ENCODE measurements at places on chromosomes 7 and 10. TPM values are rescaled to one million over a fixed set of nuclear protein-coding genes. Genes with fewer than 3 reads are reported as not detected.

Gene SEMA3A
- total RNA-seq, result 0.50 TPM

Gene MSS51
- total RNA-seq, result 1.1 TPM

Gene AQP1
- 0.22 TPM for total RNA-seq

Gene BCCIP
- 31.2 TPM for total RNA-seq

Gene LIPM
- not detected for total RNA-seq

Gene ZMIZ1
- 14.6 TPM for total RNA-seq

Gene DRGX
- not detected for total RNA-seq

Gene SH2D4B
- total RNA-seq, result 0.16 TPM

Gene PTPRE
- 55.1 TPM for total RNA-seq

Gene CPXM2
- total RNA-seq, result not detected

Gene IGFBP3
- 10.0 TPM for total RNA-seq

Gene SPDYE9
- total RNA-seq, result not detected

Gene OR6B1
- total RNA-seq, result not detected

Gene GTPBP10
- 11.8 TPM for total RNA-seq

Gene CALHM1
- not detected for total RNA-seq

Gene RBM20
- 1.1 TPM for total RNA-seq

Gene HOXA9
- total RNA-seq, result not detected

Gene H2AZ2
- 156 TPM for total RNA-seq

Gene TEX36
- not detected for total RNA-seq

Gene ASB15
- not detected for total RNA-seq

DNA sequence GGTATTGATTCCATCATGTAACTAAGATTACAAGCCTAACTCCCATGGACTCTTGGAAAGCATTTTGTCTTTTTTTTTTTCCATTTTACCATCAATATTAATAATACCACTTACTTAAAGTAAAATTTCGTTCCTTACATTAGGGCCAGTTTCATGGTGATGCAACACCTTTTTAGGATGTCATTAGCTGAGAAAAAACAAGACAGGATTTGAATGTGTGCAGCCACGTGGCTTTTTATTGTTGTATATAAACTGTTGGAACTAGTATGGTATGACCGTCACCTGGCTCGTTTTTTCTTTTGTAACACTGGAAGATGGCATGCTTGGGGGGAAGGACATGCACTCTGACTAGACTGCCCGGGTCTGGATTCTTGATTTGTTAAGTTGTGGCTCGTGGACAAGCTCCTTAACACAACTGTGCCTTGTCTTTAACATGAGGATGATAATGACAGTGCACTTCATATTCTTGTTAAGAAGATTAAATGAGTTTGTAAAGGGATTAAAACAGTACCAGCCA lies 42.1 kb downstream of the ARHGAP21 start:
- DNase-seq, result no peak

DNA sequence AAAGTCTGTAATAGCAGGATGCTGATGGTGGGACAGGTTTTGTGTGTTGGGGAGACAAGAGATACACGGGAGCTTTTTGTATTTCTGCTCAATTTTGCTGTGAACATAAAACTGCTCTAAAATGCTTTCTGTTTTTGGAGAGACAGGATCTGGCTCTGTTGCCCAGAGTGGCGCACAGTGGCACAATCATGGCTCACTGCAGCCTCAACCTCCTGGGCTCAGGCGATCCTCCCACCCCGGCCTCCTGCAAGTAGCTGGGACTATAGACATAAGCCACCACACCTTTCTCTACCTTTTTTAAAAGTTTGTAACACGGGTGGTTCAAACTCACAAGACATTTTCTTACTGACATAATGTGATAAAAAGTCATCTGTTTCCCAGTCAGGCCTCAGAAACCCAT lies 14.3 kb downstream of the CREB3L2 start:
- DNase-seq, result no peak

- no peak for DNase-seq
Measured at GRCh38 chr10:89515031-89515841, 20.2 kb downstream of the SLC16A12 start.

DNA sequence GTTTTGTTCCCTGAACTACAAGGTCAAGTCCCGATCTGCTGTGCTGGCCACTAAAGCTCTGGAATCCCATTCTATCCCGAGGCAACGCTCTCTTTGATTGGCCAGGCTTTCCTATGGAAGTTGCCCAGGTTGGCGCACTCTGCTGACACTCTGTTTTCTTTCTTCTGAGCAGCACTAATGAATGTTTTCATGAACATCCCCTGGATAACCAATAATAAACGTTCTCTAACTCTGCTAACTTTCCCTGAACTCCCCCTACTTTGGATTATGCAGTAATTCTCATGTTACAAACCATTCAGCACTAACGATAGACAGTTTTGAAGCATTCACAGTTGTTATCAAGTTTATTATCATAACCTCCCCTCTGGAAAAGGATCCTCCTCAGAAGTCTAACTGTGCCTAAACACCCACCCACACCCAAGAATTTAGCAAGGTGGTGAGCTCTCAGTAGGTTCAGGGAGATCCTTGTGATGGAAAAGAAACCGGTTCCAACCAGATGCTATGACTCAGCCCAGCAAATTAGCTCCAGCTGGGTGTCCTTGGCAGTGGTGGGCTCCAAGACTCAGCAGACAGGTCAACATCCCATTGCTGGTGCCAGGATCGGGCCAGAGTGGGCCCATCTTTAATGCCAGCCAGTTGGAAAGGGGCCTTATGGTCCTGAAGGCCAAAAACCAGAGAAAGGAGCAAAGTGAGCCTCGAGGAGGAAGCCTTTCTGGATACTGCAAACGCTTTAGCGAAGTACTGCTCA lies 68.4 kb downstream of the CREB3L2 start:
- DNase-seq, result no peak

GRCh38 chr7:139023076-139023475 lies 12.8 kb downstream of the ZC3HAV1L start:
- no peak for DNase-seq

DNA sequence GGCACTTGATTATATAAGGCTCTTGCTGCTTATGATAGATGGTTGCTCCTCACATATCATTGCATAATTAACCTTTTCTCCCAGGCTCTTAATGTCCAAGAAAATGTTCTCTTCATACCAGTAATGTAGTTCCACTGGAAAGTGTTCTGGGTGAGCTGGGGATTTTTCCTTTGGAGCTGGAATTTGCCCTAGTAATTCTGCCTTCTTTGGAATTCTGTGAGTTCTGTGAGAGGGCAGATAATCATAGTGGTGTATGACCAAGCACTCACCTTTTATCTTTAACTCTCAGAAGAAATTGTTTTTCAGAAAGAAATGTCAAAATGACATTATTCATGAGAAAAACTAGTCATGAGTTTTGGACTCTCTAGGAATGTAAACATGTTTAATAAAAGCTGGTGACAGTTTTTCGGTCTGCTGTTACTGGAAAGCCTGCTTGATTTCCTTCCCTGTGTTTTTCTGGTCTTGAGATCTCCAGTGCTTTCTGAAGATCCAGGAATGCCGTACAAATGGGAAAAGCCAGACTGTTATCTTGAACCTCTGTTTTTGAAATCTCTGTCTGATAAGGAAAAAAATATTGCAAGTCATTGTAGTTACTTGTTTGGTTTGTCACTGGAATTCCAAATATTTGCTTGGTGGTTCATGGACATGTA lies 148.3 kb upstream of the PRPS1L1 start:
- no peak for DNase-seq

DNA sequence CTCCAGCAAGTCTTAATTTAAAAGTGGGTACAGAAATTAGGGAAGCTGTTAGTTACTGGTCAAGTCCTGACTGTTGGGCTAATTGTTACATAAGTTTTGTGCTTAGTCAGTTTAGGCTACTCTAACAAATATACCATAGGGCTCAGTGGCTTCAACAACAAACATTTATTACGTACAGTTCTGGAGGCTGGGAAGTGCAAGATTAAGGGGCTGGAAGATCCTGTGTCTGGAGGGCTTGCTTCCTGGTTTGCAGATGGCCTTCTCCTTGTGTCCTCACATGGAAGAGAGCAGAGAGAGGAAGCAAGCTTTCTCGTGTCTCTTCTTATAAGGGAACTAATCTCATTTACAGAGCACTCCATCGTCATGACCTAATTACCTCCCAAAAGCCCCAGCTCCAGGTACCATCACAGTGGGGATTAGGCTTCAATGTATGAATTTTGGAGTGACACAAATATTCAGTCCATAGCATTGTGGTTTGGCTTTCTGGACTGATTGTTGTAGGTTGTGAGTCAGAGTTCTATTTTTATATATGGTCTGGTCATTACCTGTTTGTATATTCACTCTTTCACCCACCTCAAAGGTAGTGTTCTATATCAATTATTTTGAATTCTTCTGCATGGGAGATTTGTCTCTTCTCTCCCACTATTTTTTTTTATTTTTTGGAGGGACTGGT lies 17.1 kb downstream of the ST7 start:
- no peak for DNase-seq

- no peak for DNase-seq
Measured at GRCh38 chr10:59108886-59109288, 67.6 kb upstream of the PHYHIPL start.

DNA sequence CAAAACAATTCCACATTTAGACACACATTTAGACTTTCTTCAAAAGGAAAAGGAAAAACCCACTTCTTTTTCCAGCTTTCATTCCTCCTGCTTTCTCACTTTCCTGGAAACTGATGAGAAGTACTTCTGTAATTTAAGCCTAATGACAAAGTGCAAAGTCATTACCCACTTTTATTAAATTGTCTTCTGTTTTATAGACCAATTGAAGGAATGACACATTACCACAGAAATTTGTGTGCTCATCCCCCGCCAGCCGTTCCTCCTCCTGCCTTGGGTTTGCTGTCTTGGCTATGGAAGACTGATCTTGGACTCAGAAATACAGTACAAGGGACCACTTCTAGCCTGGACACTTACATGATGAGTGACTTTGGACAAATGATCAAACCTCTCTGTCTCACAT lies 717.8 kb downstream of the SORCS3 start:
- DNase-seq, result no peak

DNA sequence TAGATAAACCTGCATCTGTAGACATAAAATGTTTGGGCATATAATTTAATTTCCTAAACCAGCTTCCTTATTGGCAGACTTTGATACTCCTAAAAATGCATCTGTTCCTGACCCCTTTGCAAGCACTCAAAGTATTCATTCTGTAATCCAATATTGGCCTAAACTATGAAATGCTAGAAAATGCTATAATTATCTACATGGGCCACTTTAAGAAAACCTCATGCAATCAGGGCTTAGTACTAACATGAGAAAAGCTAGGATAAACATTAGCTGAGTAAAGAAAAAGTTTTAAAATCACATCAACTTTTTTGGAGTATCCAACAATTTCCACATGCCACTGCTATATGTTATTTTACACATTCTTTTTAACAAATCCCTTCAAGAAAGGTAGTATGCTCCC lies 57.2 kb downstream of the PARD3 start:
- DNase-seq, result no peak

GRCh38 chr10:68154211-68154497 lies 44.9 kb downstream of the MYPN start:
- no peak for DNase-seq

DNA sequence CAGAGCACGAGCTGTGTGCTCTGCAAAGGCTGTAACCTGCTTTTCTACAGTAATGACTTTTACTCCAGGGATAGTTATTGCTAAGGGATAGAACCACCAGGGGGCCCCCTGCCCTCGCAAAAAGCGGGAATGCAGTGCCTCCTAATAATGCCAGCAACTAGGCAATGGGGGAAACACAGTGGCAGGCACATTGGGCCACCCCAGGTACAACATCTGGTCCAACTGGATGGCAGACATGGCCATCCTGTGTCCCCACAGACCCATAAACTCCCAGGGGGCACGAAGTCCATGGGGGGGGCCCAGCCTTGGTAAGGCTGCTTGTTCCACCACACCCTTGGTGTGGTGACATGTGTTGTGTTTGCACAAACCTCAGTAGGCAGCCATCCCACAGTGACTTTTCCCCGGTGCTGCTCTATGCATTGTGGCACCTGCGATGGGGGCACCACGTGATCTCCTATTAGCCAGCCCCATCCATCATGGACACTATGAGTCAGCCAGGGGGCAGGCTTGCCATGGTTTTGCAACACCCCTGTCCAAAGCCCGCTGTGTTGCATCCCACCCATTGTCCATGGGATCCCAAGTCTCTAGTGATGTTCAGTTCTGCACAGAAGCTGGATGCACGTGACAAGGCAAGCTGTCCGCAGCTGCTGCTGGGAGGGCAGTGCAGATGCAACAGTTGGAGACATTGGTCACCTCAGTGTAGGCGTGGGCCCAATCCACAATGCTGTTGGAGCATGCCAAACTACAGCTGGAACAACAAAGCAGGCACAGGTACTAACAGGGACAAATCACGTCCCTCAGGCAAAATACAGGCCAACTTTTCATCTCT lies 84.0 kb downstream of the ANLN start:
- DNase-seq, result peak; percentile 15

GRCh38 chr7:17472939-17473338 lies 174.5 kb downstream of the AHR start:
- no peak for DNase-seq

GRCh38 chr7:1042492-1042833 lies 1.9 kb upstream of the GPR146 start:
- DNase-seq, result no peak

DNA sequence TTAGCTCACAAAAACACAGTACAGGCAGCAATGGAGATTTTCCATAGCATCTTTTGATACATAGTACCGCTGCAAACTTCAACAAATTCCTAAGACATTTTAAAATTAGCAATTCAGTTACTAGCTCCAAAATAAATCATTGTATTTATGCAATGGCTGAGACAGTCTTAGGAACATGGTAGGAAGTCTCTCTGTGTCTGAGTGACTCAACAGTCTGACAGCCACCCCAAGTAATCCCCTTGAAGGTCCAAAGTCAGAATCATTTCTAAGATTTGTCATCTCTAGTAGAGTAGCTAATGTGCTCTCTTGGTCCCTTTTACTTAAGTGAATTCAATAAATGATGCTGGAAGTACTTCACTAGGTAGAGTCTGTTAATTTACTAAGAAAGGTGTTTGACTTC lies 93.8 kb upstream of the NOBOX start:
- DNase-seq, result no peak

- DNase-seq, result peak; percentile 53
Measured at GRCh38 chr10:4656576-4657194, 169.3 kb upstream of the AKR1E2 start.

DNA sequence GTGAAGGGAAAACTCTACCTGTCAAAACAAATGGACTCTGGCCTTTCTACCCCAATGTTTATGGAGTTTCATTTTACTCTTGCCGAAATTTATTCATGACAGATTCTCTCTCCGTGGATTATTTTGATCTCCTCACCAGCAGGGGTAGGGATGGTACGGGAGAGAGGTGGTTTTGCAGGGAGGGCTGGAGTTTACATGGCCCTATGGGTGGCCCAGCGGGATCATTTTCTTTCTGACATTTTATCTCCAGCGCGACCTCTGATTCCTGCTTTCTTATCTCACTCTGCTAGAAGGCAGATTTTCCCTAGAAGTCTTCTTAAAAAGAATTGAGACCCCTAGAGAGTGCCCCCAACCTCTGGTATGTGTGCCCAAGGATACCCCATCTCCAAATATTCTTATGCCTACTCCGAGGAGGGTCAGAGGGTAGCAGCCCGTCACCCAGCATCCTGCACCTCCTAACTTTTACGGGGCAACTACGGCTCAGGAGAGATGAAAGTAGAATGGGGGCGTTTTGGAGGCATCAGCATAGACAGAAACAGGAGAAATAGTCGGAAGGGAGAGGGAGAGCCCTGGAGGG lies 10.1 kb upstream of the GATA3 start:
- no peak for DNase-seq

- DNase-seq, result no peak
Measured at GRCh38 chr10:34507217-34507616, 307.9 kb downstream of the PARD3 start.

GRCh38 chr7:66529883-66530610 lies 98.6 kb upstream of the KCTD7 start:
- no peak for DNase-seq

GRCh38 chr10:71812016-71812912 lies 38.8 kb downstream of the PSAP start:
- peak; percentile 89 for DNase-seq
